ENCODE measurements at places on chromosomes 3 and 15.

- DNase-seq, result no peak
Measured at GRCh38 chr15:77542491-77543001, 90.2 kb downstream of the LINGO1 start.

- no peak for DNase-seq
Measured at GRCh38 chr3:60126511-60127304, 1076.9 kb upstream of the CFAP20DC start.

DNA sequence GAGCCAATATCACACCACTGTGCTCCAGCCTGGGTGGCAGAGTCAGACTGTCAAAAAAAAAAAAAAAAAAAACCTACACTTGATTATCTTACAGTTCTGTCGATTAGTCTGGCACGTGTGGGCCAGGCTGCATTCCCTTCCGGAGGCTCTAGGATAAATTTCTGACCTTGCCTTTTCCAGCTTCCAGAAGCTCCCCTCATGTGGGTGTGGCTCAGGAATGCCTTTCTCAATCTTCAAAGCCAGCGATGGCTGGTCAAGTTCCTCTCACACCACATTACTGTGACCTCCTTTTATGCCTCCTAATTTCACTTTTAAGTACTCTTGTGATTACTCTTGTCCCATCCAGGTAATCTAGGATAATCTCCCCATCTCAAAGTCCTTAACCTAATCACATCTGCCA is 58.2 kb upstream of the DUT start:
- no peak for DNase-seq

DNA sequence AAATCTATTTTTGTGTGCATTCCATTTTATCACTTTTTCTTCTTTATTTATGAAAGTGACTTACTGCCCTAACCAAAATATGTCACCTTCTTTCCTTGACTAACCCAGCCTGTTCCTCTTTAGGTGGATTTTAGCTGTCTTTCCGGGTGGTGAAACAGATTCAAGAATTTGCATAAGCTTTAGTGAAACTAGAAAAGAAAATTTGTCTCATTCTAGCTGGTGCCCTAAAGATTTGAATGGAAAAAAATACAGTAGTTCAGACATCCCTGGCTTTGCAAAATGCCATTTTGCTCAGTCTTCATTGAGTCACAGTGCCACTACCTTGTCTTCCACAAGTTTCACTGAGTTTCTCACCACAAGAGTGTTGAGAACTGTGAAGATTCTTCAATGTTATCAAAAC is 28.2 kb upstream of the CCDC50 start:
- no peak for DNase-seq

GRCh38 chr15:56732886-56733135 is 498 bp downstream of the ZNF280D start:
- DNase-seq, result no peak

GRCh38 chr3:106176734-106177133 is 307.9 kb upstream of the CBLB start:
- no peak for DNase-seq

DNA sequence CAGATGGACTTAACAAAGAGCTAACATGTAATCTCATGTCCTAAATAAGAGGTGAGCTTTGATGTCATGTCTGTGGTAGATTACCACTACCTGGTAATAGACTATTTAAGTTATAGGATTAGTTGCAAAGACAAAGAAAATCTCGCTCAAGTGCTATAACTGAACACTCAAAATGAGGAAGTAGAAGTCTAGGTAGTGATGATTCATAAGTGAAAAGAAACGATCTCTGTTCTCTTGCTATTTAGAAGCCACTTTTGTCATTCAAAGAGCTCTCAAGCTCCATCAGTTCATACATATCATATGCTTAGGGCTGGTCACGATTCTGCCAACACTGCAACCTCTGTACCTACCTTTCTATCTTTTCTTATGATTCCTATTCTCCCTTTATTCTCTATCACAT is 110.9 kb downstream of the EDEM1 start:
- DNase-seq, result no peak

Data from NCI-H146 (cell line).